ENCODE measurements at places on chromosomes 13 and 19.
A peak's percentile ranks its signal among the peaks of the same experiment; 100 is the strongest.

DNA sequence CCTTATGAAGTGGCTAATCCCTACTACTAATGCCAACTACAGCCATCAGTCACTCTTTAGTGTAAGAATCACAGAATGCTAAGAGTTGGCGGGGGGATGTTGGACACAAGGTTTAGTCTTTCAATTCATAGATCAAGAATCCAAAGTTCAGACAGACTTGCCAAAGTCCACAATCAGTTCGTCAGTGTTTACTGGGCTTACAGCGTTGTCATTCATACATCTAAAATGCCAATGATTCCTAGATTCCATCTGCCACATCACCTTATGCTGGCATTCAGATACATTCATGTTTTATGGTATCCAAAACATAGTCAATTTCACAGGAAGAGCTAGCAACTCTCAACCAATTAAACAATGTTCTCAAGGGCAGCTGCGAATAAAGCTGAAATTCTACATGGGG is 18.1 kb downstream of the RCBTB2 start:
- no peak for DNase-seq

GRCh38 chr19:45358213-45358792 is 12.1 kb downstream of the ERCC2 start:
- no peak for DNase-seq

DNA sequence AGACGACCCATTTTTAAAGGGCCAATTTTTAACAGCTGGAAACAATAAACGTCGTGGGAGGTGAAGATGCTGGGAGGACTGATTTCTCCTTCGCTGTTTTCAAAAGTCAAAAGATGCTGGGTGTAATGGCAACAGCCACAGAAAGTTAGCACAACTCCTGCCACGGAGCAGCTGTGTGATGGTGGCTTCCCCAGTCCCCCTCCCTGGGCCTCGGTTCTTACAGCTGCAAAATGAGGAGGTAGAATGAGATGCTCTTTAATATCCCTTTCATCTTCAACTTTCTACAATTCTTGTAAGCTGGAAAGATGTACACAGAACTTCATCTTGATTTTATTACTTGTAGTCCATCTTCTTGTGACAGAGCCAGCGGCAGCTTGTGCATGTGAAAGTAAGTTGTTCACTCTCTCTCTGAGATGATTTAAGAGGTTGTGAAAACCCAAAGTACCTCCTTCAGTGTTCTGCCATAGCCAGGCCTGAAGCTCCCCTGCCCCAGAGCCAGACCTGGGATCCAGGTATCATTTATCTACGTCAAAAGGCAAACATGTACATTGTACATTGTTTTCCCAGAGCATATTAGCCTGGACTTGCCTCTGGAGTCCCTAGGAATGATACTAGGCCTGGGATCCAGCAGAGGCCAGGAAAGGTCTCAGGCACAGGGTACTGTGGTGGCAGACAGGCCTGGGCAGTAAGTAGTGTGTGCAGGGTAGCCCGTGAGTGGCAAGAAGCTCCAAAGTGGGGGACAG is 3.4 kb upstream of the UBE2L5 start:
- no peak for DNase-seq

GRCh38 chr13:28173793-28174192 is 35.4 kb downstream of the PAN3 start:
- DNase-seq, result no peak

GRCh38 chr19:6076675-6077463 is 33.4 kb downstream of the RFX2 start:
- no peak for DNase-seq

GRCh38 chr19:47036097-47036651 is 12.2 kb downstream of the TMEM160 start:
- DNase-seq, result no peak

DNA sequence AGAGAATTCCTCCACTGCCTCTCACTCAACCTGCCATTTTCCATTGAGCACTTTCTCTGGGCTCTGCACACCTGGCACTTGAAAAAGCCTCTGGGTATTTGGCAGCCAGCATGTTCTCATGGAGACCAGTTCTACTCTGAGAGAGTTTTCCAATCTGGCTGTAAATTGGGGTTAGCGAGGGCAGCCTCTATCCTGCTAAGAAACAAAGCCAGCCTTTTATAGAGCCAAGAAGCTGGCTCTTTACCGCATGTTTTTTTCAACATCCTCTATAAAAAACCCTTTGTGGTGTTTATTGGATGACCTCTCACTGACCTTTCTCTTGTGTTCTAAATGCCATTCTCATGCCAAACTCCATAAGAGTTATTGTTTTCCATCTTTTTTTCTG is 52.6 kb upstream of the RCBTB2 start:
- DNase-seq, result peak; percentile 96

DNA sequence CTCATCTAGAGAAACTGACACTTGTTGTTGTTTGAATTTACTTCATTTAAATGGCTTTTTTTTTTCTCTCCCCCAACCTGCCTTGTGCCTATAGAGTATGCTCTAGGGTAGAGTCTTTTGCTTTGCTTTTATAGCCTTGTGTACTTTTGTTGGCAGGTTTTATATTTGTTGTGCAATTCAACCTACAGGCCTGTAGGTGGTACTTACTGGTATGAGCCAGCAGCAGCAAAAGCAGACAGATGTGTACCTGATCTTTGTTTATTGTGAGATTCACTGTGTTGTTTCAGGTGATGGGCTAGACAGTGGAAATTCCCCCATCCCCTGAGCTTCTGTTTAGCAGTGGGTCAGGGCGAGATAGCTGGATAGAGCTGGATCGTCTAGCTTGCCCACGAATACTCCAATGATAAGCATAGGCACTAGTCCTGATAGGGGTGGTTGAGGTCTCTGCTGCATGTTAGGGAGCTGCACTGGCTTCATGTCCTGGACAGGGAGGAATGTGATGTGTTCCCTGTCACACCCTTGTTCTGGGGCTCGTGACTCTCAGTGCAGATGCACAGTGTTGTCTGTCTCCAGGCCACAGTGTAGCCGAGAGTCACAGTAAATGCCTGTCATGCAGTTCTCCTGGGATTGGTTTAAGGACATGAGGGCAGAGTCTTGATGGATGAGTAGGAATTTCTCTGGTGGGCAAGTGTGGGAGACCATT is 21.3 kb downstream of the DNAJC3 start:
- DNase-seq, result no peak

GRCh38 chr19:47273313-47274070 is 1.2 kb upstream of the INAFM1 start:
- peak; percentile 90 for DNase-seq

- DNase-seq, result no peak
These were observed 924 bp downstream of the RGCC start for GRCh38 chr13:41458187-41458760.

GRCh38 chr13:78046331-78046730 is 127.7 kb upstream of the EDNRB start:
- DNase-seq, result no peak

DNA sequence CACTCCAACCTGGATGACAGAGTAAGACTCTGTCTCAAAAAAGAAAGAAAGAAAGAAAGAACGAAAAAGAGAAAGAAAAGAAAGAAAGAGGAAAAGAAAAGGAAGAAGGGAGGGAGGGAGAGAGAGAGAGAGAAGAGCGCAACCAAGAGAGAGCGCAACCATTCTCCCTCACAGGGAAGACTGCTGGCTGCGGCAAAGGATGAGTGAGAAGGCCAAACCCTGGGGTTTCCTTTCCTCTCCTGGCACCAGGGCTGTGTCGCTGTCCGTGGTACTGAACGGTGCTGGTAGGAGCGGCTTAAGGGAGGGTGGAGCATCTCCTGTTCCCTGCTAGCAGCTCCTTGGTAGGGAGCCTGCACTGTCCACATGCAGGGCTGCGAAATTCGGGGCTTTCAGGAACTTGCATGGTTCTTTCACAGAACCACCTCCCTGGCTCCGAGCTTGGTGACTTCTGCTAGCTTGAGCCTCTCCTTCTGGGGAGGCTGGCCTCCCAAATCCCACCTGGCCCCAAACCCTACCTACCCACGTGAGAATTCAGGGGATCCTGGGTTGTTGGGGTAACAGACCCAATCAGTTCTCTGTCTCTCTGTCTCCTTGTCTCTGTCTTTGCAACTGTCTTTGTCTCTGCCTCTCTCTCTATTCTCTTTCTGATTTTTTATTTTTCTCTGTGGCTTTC is 51.1 kb upstream of the ZNRF4 start:
- DNase-seq, result peak; percentile 38

DNA sequence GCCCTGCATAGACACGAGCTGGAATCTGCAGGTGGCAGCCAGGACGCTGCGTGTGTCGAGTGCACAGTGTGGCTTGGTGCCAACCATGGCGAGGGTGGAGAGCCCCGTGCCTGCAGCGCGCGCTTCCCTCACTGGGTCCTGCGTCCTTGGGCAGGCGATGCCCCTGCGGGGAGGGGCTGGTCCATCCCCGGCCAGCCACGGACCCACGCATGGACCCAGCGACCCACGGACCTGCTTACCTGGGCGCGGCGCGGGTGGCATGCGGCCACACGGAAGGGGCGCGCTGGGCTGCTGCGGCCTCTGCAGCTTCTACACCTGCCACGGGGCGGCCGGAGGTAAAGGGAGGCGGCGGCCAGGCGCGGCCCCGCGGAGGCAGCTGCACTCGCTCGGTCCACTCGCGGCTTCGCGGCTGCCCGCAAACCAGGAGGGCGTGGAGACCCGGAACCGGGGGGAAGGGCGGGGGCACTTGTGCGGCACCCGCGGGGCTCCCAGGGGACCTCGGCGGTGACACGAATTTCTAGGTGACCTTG is 569 bp upstream of the MCF2L start:
- no peak for DNase-seq

GRCh38 chr13:95703576-95703975 is 26.6 kb downstream of the DNAJC3 start:
- DNase-seq, result no peak

DNA sequence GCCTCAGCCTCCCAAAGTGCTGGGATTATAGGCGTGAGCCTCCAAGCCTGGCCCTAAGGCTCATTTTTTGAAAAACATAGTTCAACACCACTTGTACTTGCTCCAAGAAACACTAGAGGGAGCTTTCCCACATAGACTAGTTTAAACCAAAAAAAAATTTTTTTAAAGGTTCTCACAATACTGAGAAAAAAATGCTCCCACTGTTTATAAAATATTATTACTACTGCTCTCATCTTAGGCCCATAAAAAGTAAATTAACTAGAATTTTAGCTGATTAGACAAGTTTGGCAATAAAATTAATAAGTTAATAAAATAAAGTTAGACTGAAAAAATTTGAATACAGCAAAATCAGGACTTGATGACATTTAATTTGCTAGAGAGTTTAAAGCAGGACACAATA is 109.5 kb downstream of the TBC1D4 start:
- DNase-seq, result peak; percentile 36

GRCh38 chr19:38975214-38975860 is at the start of gene FBXO17:
FBXO17 (minus strand) TSS chr19:38975742; CDS start chr19:38950319, 25,423 bp downstream.
- DNase-seq, result peak; percentile 20

- no peak for DNase-seq
These were observed 2.0 kb upstream of the GATAD2A start for GRCh38 chr19:19403373-19403901.

DNA sequence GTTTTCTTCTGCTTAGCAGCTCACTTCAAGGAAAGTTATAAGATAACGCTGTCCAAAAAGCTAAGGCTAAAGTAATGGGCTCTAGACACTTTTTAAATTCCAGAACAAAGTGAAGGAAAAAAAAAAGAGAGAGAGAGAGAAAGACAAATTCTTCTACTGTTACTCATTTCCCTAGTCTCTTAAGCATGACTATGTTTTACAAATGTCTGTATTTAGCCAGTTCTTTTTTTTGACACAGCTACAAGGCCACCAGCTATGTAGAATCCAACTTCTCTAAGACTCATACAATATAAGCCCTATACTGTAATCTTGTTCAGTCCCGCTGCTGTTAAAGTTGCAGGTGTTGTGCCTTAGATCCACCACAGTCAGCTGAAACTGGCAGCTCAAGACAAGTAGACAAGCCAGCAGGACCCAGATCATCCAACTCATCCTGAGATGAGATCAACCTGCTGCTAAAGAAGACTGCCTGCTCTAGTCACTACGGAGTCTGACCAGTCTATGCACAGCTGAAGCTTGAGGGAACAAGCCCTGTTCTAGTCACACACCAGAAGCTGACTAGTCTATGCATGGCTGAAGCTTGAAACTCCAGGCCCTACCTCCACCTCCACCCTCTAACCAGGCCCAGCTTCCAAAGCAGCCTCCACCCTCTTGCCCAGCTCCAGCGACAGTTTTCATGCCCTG is 10.3 kb upstream of the ZNF83 start:
- DNase-seq, result no peak

GRCh38 chr19:35596366-35596999 is 10.5 kb downstream of the PMIS2 start:
- no peak for DNase-seq

DNA sequence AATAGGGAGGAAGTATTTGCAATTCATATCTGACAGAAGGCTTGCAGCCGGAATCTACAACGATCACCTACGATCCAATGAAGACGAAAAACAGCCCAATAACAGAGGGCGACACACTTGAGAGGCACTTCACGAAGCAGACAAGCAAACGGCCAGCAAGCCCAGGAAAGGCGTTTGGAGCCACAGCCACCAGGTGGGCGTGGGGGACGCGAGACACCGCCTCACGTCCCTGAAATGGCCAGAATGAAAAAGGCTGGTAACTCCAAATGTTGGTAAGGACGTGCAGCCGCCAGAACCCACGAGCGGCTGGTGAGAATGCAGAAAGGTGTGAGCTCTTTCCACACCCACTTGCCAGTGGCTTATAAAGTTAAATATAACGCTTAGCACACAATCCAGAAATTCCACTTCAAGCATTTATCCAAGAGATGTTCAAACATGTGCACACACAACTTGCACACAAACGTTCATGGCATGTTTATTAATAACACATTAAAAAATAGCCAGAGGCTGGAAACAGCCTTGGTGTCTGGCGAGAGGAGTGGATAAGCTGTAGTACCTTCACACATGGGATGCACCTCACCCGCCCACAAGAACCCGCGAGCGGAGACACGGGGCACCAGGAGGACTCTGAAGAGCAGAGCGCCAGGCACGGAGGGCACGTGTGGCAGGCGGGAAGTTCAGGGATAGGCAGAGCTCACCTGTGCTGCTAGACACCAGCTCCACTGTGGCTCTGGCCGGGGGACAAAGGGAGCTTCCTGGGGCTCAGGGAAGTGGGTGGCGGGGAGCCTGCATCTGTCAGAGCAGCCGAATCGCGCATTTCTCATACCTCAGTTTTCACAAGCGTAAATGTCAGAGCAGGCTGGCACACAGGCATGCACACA is 89.3 kb downstream of the SPACA7 start:
- no peak for DNase-seq
